ENCODE measurements at places on chromosomes 7 and 10. TPM values are rescaled to one million over a fixed set of nuclear protein-coding genes. Genes with fewer than 3 reads are reported as not detected.

GRCh38 chr10:52472406-52473146 lies 158.5 kb downstream of the DKK1 start:
- DNase-seq, result no peak

DNA sequence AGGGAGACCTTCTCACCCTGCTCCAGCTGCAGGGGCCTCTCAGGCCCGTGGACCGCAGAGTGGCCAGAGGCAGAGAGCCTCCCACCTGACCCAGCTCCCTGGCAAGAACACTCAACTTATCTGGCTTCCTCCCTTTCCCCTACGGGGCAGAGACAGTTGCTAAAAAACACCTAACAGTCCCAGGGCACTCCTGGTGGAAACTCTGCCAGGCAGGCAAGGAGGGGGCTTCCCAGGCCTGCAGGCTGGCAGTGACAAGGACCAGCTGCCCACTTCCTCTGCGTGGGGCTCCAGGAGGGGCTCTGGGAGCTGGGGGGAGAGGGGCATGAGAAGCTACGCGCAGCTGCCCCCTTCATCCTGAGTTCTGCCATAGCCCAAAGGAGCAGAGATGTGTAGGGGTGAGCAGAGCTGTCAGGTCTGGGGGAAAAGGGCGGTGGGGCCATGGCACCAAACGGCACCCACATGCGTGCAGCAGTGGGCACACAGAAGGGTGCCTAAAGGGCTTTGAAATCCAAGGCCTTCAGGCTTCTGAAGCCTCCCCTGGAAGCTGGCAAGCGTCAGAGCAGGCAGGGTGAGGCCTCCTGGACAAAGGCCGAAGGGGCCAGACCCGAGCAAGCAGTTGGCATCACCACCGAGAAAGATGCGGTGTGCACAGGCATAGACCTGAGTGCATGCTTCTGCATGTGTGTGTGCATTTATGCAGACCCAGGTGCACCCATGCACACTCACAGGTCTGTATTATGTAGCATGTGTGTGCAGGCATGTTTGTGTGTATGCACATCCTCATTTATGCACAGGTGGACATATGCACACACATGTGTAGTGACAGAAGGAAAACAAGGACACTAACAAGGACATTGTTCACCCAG lies 14.4 kb downstream of the SPOCK2 start:
- no peak for DNase-seq

The OR2A42 gene
- total RNA-seq, result 1.5 TPM

The CYP2E1 gene
- 0.20 TPM for total RNA-seq
